SK-MEL-5 (cell line): ENCODE measurements at places on chromosomes 3 and 15. TPM values are rescaled to one million over a fixed set of nuclear protein-coding genes. Genes with fewer than 3 reads are reported as not detected.

CCR4 gene
- total RNA-seq = 0.29 TPM in 1 of 2 replicates, not detected in the other

DPPA4 gene
- total RNA-seq = 0.32 TPM in 1 of 2 replicates, not detected in the other

CCNB2 gene
- 44.7 and 49.8 TPM in 2 replicates for total RNA-seq

CMTM8 gene
- total RNA-seq = 8.2 and 11.2 TPM in 2 replicates

TMF1 gene
- 14.8 and 35.6 TPM in 2 replicates for total RNA-seq

DNA sequence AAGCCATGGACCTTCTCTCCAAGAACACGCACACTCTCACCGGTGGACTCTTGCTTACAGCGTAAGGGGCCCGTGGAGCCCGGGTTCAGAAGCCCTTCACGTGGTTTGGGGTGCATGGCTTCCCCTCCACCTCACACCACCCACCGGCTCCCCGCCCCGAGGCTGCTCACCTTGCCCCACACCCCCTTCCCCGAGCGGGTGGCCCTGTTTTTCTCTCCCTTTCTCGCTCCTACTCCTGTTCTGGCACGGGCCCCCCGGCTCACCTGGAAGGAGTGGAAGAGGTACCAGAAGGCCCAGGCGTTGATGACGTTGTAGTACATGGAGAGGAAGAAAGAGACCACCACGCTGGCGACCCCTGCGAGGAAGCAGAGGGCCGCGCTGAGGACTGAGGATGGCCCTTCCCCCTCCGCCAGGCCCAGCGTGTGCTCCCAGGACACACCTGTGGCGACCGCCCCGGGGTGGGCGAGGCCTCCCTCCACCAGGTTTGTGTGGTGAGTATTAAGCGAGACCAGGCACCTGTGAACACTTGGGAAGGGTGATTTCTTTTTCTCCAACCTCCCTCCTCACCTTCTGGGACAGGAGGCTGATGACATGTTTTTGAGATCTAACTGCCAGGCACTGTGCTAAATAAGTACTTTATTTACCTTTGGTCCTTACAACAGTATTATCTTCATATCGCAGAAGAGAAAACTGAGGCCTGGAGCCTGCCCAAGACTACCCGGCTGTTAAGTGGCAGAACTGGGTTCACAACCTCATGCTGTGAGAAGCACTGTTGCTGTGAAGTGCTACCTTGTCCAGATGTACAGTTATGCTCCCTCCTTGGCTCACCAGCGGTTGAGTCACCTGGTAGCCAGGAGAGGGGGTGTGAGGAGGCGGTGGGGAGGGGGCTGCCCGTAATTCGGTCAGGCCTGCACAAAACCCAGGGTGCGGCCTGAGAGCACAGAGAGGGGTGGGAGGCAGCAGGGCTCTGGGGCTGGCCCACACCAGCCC is 16.3 kb downstream of the SLC6A20 start:
- no peak for DNase-seq

GRCh38 chr15:36921484-36922091 is 178.8 kb downstream of the MEIS2 start:
- no peak for DNase-seq

- no peak for DNase-seq
These were observed 32.7 kb downstream of the CADM2 start for GRCh38 chr3:84991422-84991900.

- no peak for DNase-seq
These were observed 7.2 kb downstream of the OSBPL10 start for GRCh38 chr3:31973837-31974236.

- DNase-seq = peak; percentile 87
These were observed 37.1 kb upstream of the ARNT2 start for GRCh38 chr15:80367094-80367493.

GRCh38 chr15:101600035-101600434 is 52.1 kb downstream of the TM2D3 start:
- no peak for DNase-seq

GRCh38 chr3:113532698-113533533 is 561 bp downstream of the SIDT1 start:
- DNase-seq = no peak

- no peak for DNase-seq
These were observed 34.6 kb upstream of the APEH start for GRCh38 chr3:49639551-49639950.

GRCh38 chr3:81465510-81466200 is 295.8 kb downstream of the GBE1 start:
- DNase-seq = no peak

- no peak for DNase-seq
These were observed 92.9 kb downstream of the APBA2 start for GRCh38 chr15:28978661-28979060.

DNA sequence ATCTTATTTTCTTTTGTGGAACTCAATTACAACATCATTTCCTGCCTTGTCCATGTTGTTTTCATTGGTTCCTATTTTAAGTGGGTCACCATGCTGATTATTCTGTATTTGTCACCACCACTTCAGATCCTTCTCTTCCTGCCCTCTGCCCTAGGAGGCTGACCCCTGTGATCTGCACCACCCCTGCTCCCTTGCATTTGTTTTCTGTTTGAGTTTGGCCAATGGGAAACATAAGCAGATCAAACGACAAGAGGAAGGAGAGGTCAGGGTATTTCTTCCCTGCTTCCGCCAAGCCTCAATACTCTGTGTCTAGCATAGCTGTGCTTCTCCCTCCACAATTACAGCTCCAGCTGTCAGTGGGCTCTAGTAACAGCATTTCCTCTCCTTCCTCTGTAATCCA is 71.6 kb downstream of the IMPG2 start:
- DNase-seq = no peak

DNA sequence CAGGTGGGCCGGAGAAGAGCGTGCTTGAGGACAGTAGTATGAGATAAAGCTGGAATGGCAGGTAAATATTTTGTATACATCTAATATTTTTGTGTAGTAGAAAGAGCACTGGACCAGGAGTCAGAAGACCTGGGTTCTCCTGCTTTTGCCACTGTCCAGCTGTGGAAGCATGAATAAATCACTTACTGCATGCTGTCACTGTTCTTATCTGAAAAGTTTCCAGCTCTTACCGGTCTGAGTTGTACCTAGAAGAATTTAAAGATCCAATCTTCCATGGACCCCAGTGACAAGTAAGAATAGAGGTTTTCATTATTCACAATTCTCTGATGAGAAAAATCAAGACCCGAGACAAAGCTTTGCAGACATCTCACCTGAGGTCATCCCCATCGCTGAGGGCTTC is 5.9 kb downstream of the XPC start:
- DNase-seq = no peak
